ENCODE measurements at places on chromosomes 1 and 21. TPM values are rescaled to one million over a fixed set of nuclear protein-coding genes. Genes with fewer than 3 reads are reported as not detected.

Gene C1orf141
- not detected for total RNA-seq

Gene LCE3A
- total RNA-seq = not detected

DNA sequence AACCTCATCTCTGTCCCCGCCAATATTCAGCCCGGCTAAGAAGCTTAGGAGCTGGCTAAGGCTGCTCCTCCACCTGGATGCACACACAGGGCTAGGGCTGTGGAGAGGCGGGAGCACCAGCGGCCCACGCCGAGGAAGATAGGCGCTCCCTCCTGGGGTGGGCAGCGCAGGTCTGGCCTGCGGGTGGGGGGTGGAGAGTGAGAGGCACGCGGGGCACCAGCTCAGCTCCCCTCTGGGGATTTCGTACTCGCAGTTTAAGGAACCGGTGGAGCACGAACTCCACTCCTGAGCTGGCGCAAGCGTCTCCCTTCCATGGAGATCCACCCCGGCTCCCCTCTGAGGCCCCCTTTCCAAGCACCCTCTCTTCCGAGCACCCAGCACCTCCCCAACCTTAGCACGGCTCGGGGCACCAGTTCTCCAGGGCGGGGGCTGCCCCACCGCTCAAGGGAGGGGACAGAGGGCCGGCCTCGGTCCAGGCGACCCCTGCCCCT is 433 bp upstream of the KAZN start:
- DNase-seq = peak; percentile 2

- DNase-seq = no peak
These were observed 120.1 kb upstream of the RAVER2 start for GRCh38 chr1:64624808-64625207.

DNA sequence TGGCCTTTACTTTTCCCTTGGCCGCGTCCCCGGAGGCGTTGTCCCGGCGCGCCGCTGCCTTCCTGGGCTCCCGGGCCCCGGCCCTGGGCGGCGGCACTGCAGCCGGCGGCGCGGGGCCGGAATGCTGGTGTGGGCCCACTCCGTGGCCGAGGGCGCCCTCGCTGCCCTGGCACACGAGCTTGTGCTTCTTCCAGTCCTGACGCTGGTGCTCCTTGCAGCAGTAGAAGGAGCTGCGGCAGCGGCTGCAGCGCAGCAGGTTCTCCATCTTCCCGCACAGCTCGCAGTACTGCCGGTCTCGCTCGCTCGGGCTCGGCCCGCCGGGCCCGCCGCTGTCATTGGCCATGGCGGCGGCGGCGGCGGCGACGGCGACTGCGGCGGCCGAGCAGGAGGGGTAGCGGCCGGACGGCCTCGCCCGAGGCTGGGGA is 529 bp downstream of the EGLN1 start:
- no peak for DNase-seq

- no peak for DNase-seq
These were observed 14.4 kb upstream of the IGSF5 start for GRCh38 chr21:39730418-39731157.

DNA sequence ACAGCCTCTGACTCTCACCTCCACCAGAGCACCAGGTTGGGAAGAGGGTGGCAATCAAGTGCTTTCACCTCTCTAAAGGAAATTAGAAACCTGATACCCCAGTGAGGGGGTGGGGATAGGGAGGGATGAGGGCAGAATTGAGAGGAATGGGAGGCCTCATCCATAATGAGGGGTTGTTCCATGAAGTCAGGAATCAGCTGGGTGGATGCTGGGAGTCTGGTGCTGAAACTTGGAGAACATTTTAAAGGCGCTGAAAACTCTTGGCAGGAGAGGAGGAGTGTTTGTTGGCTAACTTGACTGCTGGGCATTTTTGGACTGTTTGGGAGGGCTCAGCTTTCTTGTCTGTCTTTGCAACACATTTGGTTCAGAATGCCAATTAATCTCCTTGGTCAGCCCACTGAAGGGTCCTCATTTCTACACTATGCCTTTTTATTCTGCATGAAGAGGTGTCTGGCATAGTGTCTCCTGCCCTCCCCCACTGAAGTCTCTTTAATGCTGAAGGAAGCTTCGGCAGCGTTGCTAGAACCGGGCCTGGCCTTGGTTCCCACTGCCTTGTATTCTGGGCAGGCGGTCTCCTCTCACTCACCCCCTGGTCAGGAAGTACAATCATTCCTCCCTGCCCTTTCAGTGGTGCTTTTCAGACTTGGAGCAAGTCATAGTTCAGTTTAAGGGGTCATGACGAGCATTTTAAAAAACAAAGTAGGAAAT is 2.2 kb downstream of the PHGDH start:
- no peak for DNase-seq
